ENCODE measurements at places on chromosomes 13 and 19. TPM values are rescaled to one million over a fixed set of nuclear protein-coding genes. Genes with fewer than 3 reads are reported as not detected.

The ABHD17A gene
- total RNA-seq, result 41.9 TPM

The MYO1F gene
- total RNA-seq, result 7.5 TPM

The ZNF730 gene
- total RNA-seq, result 15.2 TPM

The CYP2F1 gene
- not detected for total RNA-seq

The ZNF416 gene
- total RNA-seq, result 7.9 TPM

The KLK2 gene
- total RNA-seq, result not detected

The FOXO1 gene
- 23.2 TPM for total RNA-seq

The MEDAG gene
- total RNA-seq, result 12.2 TPM

The LENG1 gene
- total RNA-seq, result 3.8 TPM

The PROZ gene
- total RNA-seq, result not detected

The C1QTNF9B gene
- total RNA-seq, result 0.58 TPM

The RAX2 gene
- total RNA-seq, result not detected

The IL27RA gene
- total RNA-seq, result 2.0 TPM

The PPM1N gene
- 0.53 TPM for total RNA-seq

The IRGC gene
- total RNA-seq, result not detected

The ONECUT3 gene
- total RNA-seq, result not detected

The KLK10 gene
- not detected for total RNA-seq

The C19orf18 gene
- 1.0 TPM for total RNA-seq
